ENCODE measurements at places on chromosomes 2 and 18.

DNA sequence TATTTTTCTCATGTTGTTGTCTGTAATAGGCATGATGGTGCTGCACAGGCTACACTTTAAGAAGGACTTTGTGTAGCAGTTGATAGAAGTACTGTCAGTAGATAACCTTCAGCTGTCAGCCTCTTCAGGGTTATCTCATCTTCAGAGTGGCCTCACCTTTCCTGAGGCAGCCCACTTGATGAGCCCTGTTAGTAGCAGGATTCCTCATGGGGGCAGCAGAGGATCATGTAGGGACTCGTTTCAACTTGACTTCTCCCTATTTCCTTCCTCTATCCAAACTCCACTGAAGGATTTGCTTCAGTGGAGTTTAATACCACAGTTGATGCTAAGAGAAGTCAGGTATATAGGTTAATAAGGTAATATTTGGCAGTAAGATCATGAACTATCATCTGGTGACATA is 530.3 kb upstream of the FSIP2 start:
- DNase-seq: no peak

DNA sequence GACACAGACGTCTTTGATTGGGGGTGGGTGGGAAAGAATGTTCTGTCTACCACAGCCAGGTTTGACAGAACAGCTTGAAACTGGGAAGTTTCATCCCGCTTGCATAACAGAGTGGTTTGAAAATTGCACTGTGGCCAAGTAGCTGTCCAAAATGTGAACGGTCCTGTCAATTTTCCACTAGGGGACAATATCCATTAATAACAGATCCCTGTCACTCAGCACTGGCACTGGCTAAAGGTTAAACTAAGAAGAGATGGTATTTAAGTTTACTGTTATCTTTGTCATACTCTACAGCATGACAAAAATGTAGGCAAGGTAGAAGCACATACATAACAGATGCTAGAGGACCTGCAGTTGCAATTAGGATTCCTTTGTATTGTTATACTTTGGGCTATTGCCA is 55.6 kb upstream of the ACMSD start:
- DNase-seq: no peak

GRCh38 chr18:70132999-70133398 is 72.5 kb downstream of the RTTN start:
- DNase-seq: no peak

GRCh38 chr2:66679442-66679841 is 244.5 kb downstream of the MEIS1 start:
- DNase-seq: no peak

- DNase-seq: no peak
Observed at GRCh38 chr2:203804764-203805485, 62.6 kb upstream of the CTLA4 start.

DNA sequence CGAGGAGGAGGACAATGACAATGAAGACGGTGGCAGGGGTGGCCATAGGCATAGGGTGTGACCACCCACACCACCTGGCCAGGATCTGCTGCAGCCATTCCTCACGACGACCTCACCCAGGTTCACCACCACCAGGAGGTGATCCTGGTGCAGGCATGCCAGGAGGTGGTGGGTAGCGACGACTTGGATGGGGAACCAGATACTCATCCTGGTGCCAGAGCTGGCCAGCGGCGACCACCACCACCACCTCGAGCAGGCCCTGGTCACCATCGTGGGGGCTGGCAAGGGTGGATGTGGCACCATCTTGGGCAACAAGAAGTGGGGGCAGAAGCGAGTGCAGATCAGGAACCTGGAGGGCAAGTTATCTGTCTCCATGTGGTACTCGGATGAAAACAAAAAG is 117.1 kb upstream of the NXPH2 start:
- no peak for DNase-seq

DNA sequence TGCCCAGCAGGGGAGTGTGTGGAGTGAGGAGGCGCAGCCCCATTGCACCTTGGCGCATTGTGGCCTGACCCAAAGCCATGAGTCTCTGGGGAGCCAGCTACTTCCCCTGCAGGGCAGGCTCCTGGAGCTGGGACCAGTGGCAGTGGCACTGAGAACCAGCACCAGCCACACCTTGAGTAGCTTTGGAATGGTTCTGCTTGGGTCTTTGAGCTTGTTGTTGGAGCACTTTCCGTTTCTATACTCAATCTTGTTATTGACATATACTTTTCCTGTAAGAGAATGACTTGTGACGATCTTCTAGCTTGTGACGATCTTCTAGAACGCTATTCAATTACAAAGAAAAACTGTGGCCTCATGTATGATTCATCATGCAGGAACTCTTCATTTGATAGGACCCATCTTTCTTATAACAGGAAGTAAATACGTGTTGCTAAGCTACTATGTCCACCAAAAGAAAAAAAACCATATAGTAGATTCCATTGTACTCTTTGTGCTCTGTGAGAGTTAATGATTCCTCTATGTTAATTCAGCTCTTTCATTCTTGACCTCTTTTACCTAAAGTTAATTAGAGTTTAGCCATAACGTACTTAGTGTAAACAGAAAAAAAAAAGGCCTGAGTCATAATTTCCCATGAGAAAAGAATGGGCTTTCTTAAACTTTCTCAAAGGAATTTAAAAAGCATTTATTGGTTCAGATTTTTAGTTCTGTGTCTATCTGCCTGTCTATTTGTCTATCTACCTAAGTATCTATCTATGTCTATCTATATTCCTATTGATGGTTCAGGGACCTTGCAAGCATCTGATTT is 113.1 kb downstream of the GATA6 start:
- no peak for DNase-seq

GRCh38 chr2:162919111-162919510 is 80.5 kb upstream of the KCNH7 start:
- DNase-seq: no peak

GRCh38 chr2:100320547-100321178 is 1.6 kb downstream of the LONRF2 start:
- DNase-seq: no peak
